ENCODE measurements at places on chromosomes 4 and X.
A peak's percentile ranks its signal among the peaks of the same experiment; 100 is the strongest.

DNA sequence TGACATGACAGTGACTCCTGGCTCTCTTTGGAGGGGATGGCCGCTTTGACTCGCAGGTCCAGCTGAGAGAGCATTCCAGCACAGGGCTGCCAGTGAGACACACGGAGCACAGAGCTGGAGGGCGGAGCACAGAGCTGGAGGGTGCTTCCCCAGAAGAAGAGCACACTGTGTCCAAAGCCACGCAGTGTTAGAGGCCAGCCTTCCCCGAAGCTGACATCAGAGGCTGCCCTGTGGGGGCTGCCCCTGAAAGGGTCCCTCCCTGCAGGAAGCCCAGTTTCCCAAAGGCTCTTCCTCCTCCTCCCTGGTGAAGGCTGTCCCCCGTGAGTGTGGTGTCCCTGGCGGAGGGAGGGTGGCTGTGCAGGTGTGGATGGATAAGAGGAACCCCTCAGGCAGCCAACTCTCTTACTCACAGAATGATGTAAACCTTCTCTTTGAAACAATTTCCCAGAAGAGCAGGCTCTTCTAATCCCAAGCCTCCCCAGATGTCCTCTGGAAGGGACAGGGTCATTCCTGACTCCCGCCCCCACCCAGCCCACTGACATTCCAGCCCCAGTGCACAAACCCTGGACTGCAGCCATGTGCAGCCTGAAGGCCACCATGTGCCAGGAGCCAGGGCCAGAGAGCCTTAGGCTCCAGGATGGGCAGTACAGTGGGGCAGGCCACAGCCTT, 53.4 kb downstream of the PSAPL1 start:
- DNase-seq = no peak

DNA sequence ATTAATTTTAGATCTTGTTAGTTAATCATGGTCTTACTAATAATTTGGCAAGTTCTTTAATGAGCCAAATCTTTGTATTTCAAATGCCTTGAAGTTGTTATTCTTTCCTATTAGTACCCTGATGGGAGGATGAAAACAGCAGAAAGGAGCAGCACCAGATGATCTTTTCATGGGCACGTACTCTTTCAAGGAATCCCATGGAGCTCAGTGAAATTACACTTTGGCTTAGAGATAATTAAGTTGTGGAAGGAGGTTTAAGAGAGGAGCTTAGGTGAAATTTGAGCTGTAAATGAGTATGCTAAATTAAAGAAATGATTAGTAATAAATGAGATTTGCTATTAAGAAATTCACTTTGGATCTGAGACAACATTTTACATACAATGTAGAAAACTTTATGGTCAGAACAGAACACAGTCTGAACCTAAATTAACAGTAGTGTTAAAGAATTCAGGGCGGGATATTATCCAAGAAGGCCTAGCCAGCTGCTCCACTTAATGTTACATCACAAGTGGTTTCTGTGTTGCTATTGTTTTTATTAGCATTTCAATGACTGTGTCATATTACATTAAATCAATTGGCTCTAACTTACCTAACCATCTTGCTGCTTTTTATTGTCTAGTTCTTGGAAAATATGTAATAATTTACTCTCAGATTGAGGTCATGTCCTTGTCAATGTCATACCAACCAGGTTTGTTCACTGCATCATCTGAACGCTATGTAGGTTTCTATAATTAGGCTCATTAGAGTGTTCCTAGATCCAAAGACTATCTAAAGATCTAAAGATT, 3.9 kb downstream of the MTHFD2L start:
- no peak for DNase-seq

DNA sequence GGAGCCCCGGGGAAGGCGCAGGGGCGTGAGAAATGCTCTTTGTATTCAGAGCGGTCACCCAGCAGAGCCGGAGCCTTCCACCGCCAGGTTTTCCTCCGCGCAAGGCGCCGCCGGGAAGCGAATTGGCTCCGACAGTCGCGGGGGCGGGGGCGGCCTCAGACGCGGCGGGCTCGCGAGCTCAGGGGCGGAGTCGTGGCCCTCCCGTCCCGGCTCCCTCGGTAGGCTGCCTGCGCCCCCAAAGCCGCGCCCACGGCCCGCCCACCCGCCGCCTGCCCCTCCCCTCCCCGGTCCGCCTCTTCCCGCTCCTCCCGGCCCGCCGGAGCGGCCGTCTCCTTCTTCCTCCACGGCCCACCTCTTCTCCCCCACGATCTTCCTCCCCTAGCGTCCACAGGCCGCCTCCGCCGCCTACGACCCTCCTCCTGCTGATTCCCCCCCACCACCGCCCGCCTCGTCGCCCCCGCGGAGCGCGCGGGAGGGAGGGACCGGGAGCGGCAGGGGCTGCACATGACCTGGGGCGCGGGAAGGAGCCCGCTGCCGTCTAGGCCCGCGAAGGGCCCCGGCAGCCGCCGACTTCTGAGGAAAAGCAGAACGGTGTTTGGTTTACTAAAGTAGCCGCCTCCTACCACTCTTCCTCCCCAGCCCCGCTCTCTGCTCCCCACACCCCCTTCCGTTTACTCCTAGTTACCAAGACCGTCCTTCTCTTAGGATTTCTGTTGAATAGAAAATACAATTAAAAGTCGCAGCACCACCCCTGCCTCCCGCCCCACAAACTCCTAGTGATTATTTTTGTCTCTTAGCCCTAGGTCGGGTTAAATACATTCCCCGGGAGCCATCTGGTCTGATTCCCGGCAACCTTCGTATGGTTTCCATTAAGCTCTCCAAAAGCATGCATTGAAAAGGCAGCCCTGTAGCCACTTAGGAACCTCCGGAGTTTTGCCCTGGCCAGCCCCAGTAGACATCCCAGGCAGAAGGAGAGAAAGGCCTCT, 53.2 kb downstream of the C4orf51 start:
- DNase-seq = peak; percentile 75

GRCh38 chr4:64250488-64250887, 158.8 kb downstream of the TECRL start:
- no peak for DNase-seq

DNA sequence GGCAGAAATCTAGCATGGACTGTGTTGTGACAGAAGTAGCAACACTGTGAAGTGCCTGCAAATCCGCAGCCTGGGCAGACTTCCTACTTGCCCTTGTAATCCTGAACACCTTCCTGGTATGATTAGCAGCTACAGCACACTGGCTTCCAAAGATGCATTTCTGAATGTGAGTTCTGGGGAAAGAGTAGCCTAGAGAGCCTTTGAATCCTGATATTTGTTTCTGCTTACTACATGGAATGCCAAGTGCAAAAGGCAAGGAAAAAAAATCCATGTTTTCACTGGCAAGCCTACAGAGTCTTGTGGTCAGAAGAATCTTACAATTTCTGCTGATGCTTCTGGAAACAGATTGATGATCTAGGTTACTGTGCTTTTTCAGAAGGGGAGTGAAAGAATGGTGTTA, 223.7 kb downstream of the COL25A1 start:
- no peak for DNase-seq

DNA sequence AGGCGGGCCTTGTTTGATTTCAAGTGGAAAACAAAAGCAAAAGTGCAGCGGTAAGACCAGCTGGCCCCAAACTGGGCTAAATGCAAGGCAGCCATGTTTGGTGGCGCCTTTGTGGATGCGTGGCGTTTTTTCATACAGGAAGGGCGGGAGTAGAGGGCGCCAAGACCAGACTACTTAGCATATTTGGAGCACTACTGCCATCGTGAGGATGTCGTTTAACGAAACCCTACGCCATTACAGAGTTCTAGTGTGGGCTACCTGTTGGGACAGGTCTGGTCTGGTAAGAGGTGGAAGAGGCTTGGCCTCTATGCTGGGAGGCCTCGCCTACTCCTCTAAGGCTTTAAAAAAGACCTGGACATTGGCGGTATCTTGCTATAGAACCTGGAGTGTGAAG, 230.7 kb upstream of the STK26 start:
- peak; percentile 85 for DNase-seq

DNA sequence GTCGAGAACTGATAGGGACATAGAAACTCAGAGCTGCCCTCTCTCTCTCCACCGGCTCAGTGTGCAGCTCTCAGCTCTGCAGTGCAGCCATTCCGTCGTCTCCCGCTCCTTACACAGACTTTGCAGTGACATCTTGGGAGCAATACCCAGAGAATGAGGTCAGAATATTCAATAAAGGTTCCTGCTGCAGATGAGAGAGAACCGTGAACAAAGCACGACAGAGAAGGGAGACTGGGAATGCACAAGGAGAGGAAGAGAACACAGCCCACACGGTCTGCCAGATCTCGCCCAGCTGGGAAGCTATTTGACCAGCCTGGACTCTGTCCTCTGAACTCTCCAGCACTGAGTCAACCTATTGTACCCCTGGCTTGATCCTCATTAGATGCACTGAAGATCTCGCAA, 118.0 kb upstream of the PPARGC1A start:
- DNase-seq = no peak

- no peak for DNase-seq
These were observed 75.1 kb upstream of the SLC7A11 start for GRCh38 chr4:138317175-138317748.
